ENCODE measurements at places on chromosomes 2 and 18.
A peak's percentile ranks its signal among the peaks of the same experiment; 100 is the strongest.

- DNase-seq, result no peak
Measured at GRCh38 chr18:12645751-12646203, 12.1 kb downstream of the SPIRE1 start.

DNA sequence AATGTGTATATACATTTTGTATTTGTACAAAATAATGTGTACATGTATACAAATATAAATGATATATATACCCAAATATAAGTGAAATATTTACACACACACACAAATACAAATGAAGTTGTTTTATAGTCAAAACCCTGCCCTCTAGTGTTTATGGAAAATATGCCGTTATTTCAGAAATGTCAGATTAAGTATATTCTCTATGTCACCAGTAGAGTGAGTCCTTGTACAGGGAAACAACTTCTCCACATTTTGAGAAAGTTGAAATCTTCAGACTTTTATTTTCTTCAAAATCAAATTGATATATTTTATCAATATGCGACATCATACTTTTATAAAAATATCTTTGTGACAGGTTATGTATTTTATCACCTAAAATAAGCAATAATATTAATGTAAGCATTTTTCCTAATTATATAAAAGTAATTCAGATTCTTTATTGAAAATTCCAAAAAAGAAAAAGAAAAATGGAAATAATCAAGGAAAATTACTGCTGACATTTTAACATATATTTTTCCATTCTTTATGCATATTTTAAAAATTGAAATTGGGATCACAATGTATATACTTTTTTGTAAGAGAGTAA, 22.4 kb downstream of the ARL6IP6 start:
- peak; percentile 70 for DNase-seq

DNA sequence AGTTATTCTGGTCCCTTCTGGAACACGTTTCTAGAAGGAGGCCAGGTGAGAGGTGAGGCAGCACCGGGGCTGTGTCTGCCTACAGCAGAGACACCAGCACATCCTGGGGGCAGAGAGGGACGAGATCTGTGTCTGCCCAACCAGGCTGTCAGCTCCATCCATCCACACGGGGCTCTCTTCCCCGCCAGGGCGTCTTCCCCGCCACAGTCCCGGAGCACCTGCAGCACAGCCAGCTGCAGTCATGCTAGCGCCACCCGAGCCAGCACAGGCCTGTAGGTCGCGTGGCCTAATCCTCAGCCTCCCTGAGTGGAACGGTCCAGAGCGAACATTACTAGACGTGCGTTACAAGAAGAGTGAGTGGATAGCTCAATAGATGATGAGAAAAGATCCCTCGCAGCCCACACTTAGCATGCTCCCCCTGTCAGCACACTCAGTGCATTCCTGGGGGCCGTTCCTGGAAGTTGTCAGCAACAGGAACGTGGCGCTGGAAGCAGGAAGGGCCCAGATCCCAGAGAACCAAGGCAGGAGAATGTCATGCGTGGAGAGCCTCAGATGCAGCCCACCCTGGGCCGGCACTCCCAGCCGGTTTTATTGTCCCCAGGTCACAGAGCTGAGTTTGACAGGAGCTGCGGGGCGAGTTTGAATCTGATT, 179.0 kb downstream of the TWIST2 start:
- DNase-seq, result no peak

DNA sequence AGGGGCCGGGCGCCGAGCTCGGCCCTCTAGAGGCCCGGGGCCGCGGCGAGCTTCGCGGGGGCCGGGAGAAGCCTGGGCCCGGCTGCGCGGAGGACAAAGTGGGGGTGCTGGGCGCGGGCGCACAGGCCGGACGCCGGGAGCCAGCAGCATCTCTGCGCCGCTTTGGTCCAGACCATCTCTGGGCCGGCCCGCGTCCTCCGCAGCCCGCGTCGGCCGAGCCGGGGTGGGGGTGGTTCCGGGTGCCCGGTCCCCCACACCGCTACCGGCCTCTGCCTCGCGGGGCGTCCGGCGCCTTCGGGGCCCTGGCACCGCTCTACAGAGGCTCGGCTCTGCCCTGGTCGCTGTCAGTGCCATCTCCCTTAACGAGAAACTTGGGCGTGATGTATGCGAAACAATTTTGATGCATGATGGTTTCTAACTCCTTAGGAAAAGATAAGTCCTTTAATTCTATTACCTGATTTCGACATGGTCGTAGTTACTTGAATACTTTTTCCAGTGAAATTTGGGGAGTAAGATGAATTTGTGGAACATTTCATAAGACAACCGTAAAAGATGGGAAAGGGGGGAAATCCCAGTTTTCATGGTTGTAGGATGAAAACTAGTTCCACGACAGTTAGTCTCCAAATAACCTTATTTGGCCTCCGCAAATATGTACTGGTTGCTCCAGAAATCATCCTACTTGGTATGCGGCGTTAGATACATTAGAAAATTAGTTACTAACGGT, 562 bp downstream of the TWSG1 start:
- peak; percentile 31 for DNase-seq

DNA sequence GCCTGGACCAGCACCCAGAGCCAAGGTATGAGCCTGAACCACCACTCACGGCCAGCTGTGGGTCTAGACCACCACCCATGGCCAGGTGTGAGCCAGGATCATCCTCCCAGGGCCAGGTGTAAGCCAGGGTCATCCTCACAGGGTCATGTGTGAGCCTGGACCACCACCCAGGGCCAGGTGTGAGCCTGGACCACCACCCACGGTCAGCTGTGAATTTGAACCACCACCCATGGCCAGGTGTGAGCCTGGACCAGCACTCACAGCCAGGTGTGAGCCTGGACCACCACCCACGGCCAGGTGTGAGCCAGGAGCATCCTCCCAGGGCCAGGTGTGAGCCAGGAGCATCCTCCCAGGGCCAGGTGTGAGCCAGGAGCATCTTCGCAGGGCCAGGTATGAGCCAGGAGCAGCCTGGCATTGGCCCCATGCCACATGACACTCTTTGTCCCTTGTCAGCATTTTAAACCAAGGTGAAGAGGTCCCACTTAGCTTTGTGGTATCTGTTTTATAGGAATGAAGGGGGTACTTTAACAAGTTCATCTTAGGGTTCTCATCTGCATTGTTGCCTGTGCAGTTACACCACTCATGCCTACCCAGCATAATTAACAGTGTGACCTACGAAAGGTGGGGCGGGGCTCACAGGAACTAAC, 71.2 kb downstream of the AGAP1 start:
- no peak for DNase-seq

DNA sequence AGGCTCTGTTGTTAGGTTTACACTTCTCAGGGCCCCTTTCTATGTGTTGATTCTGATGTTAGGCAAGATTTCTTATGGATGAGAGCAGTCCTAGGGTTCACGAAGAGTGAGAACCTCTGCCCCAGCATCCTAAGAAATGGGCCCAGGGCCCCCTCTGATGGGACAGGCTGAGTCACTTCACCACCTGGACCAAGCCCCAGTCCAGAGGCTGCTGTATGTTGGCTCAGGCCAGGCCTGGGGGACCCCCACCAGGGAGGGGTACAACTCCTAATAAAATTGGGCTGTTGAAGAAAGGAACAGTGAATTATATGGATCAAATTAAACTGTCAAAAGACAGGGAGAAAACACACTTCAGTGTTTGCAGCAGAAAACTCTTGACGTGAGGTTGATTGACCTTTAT, 365.9 kb upstream of the HS6ST1 start:
- DNase-seq, result no peak

DNA sequence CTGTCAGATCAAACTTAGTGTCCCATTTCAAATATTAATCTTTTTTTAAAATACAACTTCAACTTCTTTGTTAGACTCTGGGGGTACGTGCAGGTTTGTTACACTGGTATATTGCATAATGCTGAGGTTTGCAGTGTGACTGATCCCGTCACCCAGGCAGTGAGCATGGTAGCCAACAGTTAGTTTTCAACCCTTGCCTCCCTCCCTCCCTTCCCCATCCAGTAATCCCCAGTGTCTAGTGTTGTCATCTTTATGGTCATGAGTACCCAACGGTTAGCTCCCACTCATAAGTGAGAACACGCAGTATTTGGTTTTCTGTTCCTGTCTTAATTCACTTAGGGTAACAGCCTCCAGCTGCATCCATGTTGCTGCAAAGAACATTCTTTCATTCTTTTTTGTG, 23.9 kb downstream of the NOL10 start:
- no peak for DNase-seq

Data from CD4-positive, alpha-beta T cell treated with Interleukin-2 at 100 ng/mL for 4 hours (primary cell).